ENCODE measurements at places on chromosomes 6 and 20.

- DNase-seq, result no peak
Measured at GRCh38 chr20:53844259-53844658, 226.1 kb downstream of the BCAS1 start.

DNA sequence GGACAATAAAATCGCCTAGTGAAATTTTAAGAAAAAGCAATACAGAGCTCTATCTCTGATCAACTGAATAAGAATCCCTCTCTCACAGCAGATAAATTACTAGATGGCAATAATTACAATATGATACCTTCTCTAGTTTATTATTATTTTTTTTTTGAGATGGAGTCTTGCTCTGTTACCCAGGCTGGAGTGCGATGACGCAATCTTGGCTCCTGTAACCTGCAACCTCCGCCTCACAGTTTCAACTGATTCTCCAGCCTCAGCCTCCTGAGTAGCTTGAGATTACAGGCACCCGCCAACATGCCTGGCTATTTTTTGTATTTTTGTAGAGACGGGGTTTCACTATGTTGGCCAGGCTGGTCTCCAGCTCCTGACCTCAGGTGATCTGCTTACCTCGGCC lies 129.3 kb upstream of the PTCHD4 start:
- DNase-seq, result no peak

DNA sequence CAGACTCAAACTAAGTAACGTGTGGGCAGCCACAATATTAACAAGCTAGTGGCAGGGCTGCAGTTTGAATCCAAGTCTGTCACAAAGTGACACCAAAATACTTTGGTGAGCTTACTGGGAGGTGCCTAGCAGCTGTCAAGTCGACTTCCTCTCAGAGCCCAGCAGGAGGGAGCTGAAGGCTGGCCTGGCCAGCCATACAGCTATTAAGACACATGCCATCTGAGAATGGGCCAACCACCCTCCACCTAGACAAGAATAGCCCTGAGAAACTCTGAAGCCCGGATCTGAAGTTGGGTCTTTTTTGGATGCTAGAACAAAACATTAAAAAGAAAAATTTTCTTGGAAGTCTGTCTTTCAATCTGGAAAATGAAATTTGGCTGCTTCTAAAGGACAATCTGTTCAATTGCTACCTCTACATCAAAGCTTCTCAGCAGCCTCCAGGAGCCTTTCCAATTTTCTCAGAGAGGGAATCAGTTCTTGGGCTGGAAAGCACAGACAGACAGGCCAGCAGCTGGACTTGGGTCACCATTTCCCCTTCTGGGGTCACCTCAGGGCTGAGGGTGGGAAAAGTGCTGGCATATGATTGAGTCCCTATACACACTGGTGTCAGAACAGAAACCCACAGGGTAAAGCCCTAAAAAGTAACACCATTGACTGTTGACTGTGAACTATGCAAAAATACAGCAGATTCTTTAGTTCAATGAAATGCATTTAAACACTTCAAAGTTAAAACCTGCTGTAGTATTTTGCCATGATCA lies 42.9 kb downstream of the UQCC1 start:
- DNase-seq, result no peak

DNA sequence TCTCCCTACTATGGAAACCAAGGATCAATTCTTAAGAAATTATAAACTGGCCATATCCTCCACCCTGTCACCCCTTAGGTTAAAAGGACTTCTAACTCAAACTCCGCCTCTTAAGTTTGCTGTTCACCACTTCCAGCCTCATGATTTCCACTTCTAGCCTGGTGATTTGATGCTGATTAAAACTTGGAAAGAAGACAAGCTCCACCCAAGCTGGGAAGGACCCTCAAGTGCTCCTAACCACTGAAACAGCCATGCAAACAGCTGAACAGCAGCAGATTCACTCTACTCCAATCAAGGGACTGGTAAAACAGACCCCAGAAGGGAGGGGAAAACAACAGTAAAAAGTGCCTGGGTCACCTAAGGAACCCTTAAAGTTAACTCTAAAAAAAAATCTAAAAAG lies 10.3 kb downstream of the LCA5 start:
- no peak for DNase-seq

DNA sequence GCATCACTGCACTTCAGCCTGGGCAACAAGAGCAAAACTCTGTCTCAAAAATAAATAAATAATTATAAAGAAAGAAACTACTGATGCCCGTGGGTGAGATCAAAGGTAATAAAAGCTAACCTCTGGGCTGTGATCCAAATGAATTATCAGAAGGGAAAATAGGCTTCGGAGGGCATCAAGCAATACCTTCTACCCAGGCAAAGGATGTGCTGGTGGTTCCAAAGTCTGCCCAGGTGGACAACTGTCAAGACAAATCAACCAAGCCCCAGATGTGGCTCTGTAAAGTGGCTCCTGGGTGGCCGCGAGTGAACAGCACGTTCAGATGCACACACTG lies 95.6 kb downstream of the SCML4 start:
- DNase-seq, result no peak

- DNase-seq, result no peak
Measured at GRCh38 chr20:14632906-14633305, 295.5 kb upstream of the FLRT3 start.

DNA sequence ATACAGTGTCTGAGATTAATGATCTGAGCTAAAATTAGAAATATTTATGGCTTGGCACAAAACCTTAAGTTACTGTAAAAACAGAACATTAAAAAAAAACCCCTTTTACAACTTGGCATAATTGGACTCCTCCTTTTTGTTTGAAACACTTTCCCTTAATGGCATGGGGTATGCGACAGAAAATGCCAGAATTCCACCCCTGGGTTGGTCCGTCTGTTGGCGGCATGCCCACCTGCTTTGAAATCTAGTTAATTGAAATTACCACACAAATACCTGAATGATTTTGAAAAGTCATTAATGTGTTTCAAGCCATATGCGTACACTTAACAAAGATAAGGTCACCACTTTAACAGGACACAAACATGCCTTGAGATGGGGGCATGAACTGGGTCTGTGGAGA lies 175.1 kb upstream of the FOXQ1 start:
- DNase-seq, result no peak

GRCh38 chr6:53302678-53303360 lies 45.9 kb downstream of the ELOVL5 start:
- DNase-seq, result no peak

DNA sequence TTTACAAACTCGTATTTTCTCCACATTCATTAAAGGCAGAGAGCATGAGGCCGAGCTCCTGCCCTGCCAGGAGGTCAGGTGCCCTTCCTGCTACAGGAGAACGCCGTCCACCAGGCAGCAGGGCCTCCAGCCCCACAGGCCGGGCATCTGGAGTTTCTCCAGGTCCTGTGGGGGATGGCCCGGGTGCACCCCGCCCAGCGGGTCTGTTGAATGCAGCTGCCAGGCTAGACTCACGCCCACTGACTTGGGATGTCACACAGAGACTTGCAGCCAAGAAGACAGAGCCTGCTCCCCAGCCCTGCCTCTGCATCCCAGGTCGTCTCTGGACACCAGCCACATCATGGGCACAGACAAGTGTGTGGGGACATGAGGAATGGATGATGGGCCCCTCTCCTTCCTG lies 376.4 kb downstream of the CDH4 start:
- DNase-seq, result no peak

DNA sequence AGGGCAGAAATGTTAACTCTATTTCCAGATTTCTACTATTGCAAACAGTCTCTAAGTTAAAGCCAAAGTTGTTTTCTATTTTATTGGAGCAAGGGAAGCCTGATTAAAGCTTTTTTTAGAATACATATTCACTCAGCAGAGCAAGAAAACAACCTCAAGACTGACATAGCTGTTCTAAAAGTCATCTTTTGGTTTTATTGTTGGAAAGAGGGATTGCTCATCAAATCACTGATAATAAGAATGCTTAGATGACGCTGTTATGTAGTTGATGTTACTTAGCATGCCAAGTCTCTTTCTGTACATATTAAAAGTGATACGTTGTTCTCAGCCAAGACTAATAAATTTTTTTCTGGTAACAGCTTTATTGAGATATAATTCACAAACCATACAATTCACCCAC lies 172.6 kb upstream of the LAMA2 start:
- no peak for DNase-seq

- DNase-seq, result no peak
Measured at GRCh38 chr6:17419189-17419575, 25.8 kb downstream of the CAP2 start.

- DNase-seq, result no peak
Measured at GRCh38 chr20:57987659-57988058, 240.8 kb downstream of the ANKRD60 start.

DNA sequence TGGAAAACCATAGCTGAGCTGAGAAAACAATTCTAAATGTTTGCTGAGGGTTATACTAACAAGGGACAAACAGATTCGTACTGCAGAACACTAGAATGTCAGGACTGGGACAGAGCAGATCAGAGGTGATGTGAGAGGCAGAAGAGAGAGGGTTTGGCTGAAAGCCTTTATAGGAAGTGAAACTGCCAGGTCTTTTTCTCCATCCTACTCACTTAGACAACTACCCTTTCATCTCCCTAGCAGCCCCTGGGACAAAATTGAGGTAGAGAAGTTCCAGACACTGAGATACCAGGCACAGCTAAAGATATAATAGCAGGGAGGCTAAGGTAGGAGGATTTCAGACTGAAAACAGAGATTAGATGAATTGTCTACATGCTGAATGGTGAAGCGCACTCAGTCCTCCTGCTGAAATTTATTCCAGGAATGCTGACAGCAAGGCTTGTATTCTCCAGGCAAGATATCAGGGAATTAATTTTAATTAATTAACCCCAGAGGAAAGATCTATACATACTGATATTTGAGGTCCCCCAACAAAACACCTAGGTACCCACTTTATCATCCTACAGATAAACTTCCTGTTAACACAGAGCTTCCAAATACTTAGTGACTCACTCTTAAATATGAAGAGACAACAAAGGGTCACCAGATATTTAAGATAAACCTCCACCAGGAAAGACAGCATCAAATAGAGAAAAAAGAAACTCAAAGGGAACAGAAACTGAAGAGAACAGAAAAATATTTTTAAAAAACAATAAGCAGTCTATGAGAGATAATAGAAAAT lies 12.6 kb upstream of the EIF2S2 start:
- DNase-seq, result no peak

- DNase-seq, result no peak
Measured at GRCh38 chr6:142356201-142356883, 54.5 kb downstream of the ADGRG6 start.

- DNase-seq, result no peak
Measured at GRCh38 chr6:162602759-162603158, 124.8 kb downstream of the PRKN start.

Data from activated naive CD4-positive, alpha-beta T cell (primary cell).